ENCODE measurements at places on chromosomes 13 and 19. TPM values are rescaled to one million over a fixed set of nuclear protein-coding genes. Genes with fewer than 3 reads are reported as not detected.

Gene SMIM44
- total RNA-seq, result not detected

Gene OR7D2
- not detected for total RNA-seq

Gene EDNRB
- 0.11 TPM for total RNA-seq

Gene GPR4
- under 0.01 TPM for total RNA-seq

Gene BEST2
- total RNA-seq, result not detected

Gene TPTE2
- total RNA-seq, result not detected

Gene CYP4F11
- total RNA-seq, result under 0.01 TPM

Gene ZFP82
- 12.4 TPM for total RNA-seq

Gene CABP5
- not detected for total RNA-seq

Gene CHST8
- not detected for total RNA-seq

Gene TM9SF2
- 178 TPM for total RNA-seq

Gene PRRG2
- 0.26 TPM for total RNA-seq

Gene HIF3A
- 0.39 TPM for total RNA-seq

Gene MEDAG
- 75.3 TPM for total RNA-seq

Gene NOP53
- 90.3 TPM for total RNA-seq
